ENCODE measurements at places on chromosomes 3 and 15.

GRCh38 chr3:48418140-48418539 lies 11.7 kb downstream of the PLXNB1 start:
- no peak for DNase-seq

GRCh38 chr3:172276103-172276502 lies 172.2 kb downstream of the GHSR start:
- DNase-seq: no peak

DNA sequence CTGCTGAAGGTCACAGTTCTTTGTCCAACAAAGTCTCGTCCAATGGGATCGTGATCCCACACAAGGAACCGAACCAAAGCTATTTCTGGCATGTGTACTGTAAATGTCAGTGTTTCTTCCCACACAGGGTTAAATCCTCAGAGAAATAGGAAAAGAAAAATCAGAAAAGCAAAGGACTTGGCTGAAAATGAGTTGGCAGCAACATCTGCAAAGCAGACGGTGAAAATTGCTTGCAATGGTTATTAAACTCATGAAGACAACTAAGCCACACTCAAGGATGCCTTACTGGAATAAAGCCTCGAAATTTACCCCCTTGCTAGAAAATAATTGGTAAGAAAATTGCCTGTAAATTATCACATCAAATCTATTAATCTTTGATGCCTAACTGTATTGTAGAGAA lies 195.2 kb upstream of the STRIT1 start:
- no peak for DNase-seq

DNA sequence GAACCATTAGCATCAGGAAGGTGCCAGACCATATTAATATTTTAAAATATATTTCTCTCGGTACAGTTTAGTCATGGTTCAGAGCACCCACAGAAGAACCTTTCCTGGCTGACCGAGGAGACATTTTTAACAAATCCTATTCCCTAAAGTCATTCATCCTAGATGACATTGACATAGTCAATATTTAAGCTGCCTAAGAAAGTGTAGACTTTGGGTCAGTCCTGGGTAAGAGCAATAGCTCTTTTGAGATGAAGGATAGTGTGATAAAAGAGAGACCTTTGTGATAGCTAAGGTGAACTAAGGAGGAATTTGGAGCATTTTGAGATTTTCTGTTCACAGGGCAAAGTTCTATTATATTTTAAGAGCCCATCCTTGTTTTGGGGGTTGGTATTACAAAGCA lies 47.5 kb downstream of the ZNF609 start:
- DNase-seq: no peak

- no peak for DNase-seq
Observed at GRCh38 chr15:59437817-59438624, at the start of gene FAM81A. TSS of gene FAM81A (plus strand) at chr15:59438186. CDS start at chr15:59458627, 20,441 bp downstream.

GRCh38 chr15:79923079-79923514 lies 26.3 kb upstream of the MTHFS start:
- DNase-seq: peak; percentile 31

DNA sequence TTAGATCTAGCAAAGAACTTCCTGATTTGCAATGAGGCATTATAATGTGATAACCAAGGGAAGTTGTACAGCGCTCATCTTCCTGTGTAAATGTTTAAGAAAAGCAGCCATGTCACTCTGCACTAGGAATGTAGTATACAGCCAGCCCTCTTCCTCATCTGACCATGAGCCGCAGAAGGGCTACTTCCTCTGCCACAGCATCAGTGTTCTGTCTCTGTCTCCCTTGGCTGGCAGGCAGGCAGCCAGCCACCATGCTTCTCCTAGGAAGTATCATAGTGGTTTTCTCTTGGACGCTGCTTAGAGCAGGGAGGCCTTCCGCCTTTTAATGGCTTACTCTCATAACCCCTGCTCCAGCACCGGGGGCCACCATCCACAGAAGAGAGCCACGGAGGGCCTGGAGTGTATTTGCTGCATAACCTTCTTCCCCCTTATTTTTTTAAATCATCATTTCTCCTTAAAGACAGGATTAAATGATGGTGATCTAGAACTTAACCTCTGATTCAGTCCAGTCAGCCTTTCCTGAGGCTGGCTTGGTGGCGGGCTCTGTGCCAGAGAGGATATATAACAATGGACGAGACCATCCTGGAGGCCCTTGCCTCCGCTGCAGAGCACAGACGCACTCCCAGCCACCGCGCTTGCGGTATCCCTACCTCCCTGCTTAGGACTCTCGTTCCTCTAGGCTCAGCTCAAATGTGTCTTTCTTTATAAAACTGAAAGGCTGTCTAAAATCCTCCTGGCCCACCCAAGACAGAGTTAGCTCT lies 57.3 kb upstream of the PLXNA1 start:
- no peak for DNase-seq

- DNase-seq: no peak
Observed at GRCh38 chr3:54372232-54372631, 249.9 kb downstream of the CACNA2D3 start.

DNA sequence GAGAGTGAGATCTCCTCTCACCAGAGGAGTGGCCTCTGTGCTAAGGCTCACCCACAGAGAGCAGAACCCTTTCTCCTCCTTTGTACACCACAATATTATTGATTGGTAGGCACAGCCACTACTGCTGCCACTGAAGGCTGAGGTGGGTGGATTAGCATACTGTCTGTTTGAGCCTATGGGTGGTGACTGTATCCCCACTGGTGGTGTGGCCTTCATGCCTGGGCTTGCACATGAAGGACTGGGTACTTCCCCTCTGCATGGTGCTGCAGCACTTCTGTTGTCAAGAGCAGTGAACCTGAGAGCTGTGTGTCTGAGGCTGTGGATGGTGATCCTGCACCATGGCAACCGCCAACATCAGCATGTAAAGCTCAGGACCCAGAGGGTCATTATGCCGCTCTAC lies 35.7 kb upstream of the NECTIN3 start:
- DNase-seq: no peak

DNA sequence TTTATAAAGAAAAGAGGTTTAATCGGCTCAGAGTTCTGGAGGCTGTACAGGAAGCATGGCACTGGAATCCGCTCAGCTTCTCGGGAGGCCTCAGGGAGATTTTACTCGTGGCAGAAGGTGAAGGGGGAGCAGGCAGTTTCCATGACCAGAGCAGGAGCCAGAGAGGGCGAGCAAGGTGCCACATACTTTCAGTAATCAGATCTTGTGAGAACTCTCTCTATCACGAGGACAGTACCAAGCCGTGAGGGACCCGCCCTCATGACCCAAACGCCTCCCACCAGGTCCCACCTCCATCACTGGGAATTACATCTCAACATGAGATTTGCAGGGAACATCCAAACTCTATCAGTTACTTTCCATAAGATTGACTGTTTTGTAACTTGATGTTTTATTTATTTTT lies 70.7 kb upstream of the SYN2 start:
- no peak for DNase-seq

DNA sequence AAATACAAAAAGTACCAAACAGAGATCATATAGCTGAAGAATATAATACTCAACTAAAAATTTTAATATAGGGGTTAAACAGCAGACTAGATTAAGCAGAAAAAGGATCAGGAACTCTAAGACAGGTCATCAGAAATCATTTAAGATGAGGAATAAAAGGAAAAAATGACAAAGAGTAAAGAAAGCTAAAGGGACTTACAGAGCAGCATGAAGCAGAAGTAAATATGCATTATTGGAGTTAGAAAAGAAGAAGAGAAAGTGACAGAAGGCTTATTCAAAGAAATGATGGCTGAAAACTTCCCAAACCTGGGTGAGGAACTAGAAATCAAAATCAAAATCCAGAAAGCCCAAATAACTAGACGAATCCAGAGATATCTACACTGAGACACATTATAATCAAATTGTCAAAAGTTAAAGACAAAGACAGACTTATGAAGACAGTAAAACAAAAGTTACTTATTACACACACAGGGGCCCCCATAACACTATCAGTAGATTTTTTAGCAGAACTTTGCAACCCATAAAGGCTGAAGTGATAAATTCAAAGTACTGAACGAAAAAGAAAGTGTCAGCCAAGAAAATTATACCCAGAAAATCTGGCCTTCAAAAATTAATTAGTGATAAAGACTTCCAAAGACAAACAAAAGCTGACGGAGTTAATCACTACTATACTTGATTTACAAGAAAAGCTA lies 95.6 kb downstream of the SCAPER start:
- DNase-seq: no peak

DNA sequence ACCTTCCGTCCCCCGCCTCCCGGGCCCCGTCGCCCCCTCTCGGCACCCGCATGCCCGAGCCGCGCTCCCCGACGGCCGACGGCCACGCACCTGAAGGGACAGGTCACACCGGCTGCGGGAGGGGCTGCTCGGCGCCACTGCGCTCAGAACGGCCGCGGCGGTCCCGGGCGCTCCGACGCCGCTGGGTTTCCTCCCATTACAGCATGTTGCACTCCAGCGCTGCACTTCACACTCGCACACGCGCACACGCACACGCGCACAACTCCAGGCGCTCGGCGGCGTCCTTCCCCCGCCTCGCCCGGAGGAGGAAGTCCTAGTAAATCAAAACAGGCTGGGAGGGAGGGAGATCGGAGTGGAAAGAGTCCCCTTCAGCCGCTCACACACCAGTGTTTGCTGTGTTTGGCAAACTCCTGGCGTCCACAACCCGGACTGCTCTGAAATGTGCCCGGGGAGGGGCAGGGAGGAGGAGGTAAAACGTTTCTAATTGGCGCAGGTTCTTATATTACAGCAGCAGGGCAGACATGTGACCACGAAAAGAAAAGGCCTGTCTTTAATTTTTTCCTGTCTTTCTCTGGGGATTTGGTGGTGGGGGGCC lies 76.7 kb upstream of the VGLL4 start:
- DNase-seq: no peak

- no peak for DNase-seq
Observed at GRCh38 chr3:37474901-37475331, 300.5 kb upstream of the LRRFIP2 start.
